ENCODE measurements at places on chromosomes 13 and 19. TPM values are rescaled to one million over a fixed set of nuclear protein-coding genes. Genes with fewer than 3 reads are reported as not detected.

IL27RA gene
- total RNA-seq = 8.8 TPM

DNA sequence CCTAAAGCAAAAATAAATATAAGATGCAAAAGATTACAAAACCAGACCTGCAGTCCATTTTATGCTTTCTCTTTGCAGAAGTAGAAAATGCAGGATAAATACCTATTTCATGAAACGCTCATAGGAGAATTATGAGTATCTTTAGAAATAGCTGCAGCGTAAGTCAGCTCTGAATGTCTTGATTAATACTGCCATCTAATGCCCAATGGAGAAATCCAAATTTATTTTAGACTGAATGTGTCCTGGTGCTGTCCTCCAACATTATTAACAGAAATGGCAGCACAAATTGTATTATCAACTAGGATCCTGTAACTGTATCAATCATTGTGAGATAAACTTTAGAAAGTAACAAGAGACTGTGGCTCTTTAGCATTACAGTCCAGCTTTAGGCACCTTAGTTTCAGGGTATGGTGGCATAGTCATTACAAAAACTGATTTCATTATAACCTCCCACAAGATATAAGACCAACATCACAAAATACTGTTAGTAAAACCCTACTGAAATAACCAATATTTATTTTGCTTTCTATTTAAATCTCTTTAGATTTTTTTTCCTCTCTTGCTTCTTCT lies 162.1 kb upstream of the MIR17HG start:
- DNase-seq = no peak

- DNase-seq = no peak
Observed at GRCh38 chr13:54628383-54628782, 1599.8 kb downstream of the OLFM4 start.

- no peak for DNase-seq
Observed at GRCh38 chr13:66508153-66508909, 721.8 kb downstream of the PCDH9 start.

DNA sequence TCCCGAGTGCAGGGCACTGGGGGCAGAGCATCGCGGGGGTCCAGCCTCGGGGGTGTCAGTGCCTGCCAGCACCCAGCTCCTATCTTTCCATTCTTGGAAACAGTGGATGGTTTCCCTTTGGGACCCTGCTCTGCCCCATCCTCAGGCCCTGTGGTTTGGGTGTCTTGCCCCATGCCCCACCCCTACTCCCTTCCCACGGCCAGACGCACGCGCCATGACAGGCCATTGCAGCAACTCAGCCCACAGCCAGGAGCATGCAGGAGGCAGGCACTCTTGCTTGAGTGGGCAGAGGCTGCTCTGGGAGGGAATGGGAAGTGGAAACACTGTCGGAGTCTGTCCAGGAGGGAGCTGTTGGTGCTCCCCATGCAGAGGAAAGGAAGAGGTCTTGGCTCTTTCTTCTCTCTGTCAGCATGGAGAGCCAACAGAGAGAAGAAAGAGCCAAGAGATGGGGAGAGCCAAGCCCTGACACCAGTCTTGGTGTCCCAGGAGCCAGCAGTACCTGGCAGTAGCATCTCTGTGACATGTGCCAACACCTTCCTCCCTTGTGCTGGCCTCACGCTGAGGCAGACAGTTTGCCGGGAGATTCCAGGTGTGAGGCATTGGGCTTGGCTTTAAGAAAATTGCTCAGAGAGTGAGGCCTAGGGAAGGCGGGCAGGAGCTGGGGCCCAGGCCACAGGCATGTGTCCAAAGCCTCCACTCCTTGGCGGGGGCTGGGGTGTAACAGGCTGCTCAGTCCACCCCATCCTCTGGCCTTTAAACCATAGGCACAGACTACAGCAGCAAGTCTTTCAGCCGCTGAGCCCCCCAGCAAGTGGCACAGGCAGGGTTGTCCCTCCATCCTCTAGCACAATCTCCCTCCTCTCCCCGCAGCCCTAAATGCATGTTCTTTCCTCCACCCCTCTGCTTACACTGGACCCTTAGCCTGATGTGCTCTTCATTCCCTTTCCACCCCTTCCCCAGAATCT lies 86.7 kb upstream of the UQCRFS1 start:
- DNase-seq = no peak

DNA sequence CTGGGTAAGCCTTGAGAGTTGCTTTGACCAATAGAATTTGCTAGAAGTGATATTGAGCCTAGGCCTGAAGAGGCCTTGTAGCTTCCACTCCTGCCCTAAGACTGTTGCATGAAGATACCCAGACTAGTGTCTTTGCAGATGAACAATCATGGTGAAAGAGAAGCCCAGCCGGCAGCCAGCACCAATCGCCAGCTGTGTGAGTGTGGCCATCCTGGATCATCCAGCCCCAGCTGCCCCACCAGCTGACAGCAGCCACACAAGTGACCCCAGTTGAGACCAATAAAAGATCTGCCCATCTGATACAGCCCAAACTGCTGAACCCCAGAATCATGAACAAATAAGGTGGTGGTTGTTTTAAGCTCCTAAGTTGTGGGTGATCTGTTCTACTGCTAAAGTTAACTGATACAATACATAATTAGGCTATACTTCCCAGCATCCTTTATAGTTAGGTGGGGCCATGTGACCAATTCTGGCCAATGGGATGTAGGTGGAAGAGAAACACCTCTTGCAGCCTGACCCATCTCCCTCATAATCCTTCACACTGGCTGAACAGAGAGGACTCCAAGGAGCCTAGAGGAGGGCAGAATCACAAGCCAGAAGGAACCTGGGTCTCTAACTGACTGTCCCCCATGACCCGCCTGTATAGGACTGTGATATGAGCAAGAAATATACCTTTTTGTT lies 9.4 kb upstream of the ZNF428 start:
- no peak for DNase-seq

DNA sequence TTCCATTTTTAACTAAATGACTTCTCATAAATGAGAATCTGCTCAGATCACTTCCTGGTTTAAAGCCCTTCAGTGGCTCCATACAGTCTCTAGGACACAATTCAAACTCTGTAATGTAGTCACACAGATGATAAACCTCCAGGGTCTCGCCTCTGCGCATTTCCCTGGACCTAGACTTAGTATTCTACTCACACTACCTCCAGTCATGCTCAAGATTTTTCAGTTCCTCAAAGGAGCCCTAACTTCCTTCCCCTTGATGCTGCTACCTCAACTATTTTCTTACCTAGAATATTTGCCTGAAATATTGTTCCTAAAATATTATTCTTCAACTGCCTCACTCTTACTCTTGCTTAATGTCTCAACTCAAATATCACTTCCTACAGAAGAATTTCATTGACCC lies 86.7 kb upstream of the TPP2 start:
- DNase-seq = no peak

All from H7 (cell line).